Amniotic epithelial cell (primary cell): ENCODE measurements at places on chromosomes 4 and X.

GRCh38 chrX:119189595-119189994, 46.5 kb upstream of the PGRMC1 start:
- no peak for DNase-seq

DNA sequence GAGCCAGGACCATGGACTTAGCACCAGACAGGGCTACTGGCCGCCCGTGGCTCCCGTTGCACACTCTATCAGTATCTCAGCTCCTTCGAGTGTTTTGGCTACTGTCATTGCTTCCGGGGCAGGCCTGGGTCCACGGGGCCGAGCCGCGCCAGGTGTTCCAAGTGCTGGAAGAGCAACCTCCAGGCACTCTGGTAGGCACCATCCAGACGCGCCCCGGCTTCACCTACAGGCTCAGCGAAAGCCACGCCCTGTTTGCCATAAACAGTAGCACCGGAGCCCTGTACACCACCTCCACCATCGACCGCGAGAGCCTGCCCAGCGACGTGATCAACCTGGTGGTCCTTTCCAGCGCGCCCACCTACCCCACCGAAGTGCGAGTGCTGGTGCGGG, 1.6 kb downstream of the FAT4 start:
- no peak for DNase-seq

DNA sequence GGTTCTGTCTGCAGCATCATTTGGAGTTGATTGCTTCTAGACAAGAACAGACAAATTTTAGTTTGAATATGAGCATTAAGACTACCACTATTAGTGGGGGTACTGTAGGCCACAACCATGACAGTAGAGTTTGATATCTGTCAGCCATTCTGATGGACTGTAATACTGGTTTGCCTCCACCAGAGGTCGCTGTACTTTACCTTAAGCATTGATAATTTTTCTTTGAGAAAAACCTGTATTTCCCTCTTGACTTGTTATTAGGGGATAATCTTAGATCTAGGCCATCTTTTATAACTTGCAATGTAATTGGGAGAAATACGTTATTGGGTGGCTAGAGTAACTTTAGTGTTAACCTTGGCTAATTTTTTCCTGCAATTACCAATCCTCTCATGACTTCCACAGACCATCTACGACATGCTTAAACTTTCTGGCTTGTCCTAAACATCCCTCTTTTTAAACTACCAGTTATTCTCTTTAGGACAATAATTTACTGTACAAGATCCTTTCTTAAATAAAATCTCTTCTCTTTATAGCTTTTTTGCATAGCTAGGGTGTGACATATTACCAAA, 562.4 kb downstream of the MAGEB5 start:
- DNase-seq: no peak

- no peak for DNase-seq
Measured at GRCh38 chr4:1164040-1164439, 8.3 kb downstream of the SPON2 start.

GRCh38 chrX:37083880-37084279, 75.7 kb downstream of the FAM47C start:
- no peak for DNase-seq

GRCh38 chr4:17024425-17024824, 126.0 kb upstream of the LDB2 start:
- peak; percentile 3 for DNase-seq

GRCh38 chr4:131192318-131192717, 1956.8 kb upstream of the PCDH10 start:
- DNase-seq: no peak

GRCh38 chrX:64306712-64307111, 76.3 kb upstream of the ASB12 start:
- no peak for DNase-seq

DNA sequence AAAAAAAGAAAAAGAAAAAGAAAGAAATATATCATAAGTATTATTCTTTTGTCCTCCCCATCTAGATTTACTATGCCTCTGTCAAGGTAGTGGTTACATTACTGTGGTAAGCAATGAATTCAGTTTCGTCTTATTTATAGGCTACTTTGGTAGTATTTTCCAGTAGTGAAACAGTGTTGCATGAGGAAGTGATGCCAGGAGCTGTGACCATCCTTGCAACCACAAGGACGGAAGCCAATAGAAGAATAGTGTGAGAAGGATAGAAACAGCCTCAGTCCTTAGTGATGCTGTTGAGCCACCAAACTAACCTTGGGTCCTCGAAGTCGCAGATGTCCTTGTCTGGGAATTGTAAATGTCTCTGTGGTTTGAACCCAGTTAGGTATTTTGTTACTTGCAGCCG, 328.5 kb downstream of the PPP3CA start:
- DNase-seq: no peak

DNA sequence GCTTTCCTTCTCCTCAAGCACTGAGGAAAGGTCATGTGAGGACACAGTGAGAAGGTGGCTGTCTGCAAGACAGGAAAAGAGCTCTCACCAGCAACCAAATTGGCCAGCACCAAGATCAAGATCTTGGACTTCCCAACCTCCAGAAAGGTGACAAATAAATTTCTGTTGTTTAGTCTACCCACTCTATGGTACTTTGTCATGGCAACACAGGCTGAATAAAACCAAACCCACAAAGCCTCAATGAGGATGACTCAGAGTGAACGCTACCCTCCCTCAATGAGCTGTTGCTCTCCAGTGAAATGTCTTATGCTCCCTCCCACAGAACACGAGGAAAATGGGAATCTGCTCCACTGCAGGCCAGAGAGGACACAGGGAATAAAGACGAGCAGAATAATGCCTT, 244.1 kb downstream of the RAB28 start:
- peak; percentile 43 for DNase-seq

DNA sequence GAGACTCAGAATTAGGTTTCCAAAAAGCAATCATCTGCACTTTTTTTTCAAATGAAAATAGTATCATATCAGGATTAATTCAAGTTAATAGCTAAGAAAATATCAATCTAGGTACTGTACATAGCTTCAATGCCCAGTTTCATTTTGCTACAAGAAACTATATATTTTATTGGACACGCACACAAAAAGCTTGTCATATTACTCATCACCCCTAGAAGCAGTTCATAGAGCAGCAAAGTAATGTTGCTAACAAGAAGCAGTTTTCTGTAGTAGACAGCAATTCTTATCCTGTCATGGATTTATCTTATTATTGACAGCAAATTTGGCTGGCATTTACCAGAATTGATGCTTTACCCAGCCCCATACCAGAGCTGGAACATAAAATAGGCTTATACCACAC, 52.3 kb upstream of the LSM6 start:
- DNase-seq: no peak

GRCh38 chr4:15793506-15794363, 15.6 kb downstream of the CD38 start:
- DNase-seq: no peak

GRCh38 chr4:101256222-101256621, 91.1 kb downstream of the PPP3CA start:
- no peak for DNase-seq

- no peak for DNase-seq
Measured at GRCh38 chrX:146351620-146352019, 458.0 kb upstream of the CXorf51B start.

- no peak for DNase-seq
Measured at GRCh38 chr4:118046323-118046722, 12.0 kb downstream of the NDST3 start.

- DNase-seq: peak; percentile 96
Measured at GRCh38 chr4:61149278-61149677, 50.8 kb upstream of the ADGRL3 start.

- peak; percentile 40 for DNase-seq
Measured at GRCh38 chr4:126973201-126973600, 659.6 kb upstream of the INTU start.

- DNase-seq: no peak
Measured at GRCh38 chr4:127810551-127810950, 28.4 kb downstream of the HSPA4L start.

DNA sequence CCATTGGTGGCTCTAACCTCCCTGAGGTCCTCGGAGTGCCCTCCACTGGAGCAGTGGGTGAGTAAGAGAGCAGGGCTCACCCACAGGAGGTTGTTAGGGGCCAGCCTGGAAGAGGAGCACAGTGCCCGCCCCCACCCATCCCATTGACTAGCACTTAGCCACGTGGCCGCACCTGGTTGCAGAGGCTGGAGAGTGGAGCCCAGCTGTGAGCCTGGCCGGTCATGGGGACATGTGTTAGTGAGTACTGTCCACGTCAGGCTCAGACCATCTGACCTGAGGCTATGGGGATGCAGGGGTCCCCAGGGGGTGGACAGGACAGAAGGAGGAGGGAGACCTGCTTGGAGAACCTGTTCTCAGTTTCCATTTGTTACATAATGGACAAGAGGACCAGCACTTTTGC, 1.4 kb upstream of the MAN2B2 start:
- DNase-seq: no peak

DNA sequence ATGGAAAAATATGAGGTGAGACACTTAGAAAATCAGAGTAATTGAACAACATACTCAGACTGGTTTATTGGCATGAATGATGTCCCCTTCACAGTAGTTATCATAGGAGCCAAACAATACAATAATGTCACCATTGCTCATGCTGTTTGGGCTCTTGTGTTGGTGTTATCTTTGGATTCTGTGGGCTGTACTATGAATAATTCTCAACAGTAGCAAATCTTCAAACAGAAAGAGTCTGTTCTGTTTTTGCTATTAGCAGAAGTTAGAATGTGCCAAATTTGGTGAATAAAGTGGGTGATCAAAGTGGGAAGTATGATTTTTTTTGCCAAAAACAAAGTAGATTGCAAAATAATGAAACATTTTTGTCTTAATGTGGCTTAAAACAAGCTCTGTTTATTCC, 58.3 kb downstream of the GRID2 start:
- no peak for DNase-seq

- DNase-seq: no peak
Measured at GRCh38 chrX:41723826-41724225, at the start of gene GPR82. Gene GPR82, plus strand, starts transcription at chrX:41724181. Its CDS starts 2,846 bp downstream, at chrX:41727027.

- no peak for DNase-seq
Measured at GRCh38 chr4:147991543-147992283, 259.8 kb downstream of the ARHGAP10 start.

DNA sequence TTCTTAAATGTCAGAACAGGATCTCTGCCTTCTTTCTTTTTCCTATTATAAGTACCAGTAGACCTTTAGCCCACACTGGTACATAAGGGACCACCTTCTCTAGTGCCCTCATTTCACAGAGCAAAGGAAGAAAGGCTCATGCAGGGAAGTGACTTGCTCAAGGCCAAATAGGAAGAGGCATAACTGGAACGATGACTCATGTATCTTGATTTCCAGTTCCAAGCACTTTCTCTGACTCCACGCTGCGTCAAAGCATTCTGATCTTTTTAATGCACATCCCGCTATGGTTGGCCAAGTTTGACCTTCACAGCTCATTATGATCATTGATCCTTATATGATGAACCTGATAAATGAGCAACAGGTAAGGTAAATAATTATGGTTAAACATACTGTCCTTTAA, 542.0 kb downstream of the GBA3 start:
- DNase-seq: no peak

DNA sequence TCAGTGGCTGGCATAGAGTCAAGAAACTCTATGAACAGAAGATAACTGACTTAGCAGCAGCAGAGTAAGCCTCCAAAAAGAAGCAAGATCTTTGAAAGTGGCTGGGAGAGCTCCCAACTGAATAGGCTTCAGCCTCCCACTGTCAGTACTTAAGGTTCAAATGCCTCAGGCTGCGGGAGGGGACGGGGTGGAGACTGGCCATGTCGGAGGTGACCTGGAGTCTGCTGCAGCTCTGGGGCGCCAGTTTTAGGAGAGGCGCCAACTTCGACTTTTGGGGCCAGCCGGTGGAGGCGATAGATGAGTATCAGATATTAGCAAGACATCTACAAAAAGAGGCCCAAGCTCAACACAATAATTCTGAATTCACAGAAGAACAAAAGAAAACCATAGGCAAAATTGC, 67.3 kb downstream of the TMEM144 start:
- DNase-seq: no peak

GRCh38 chr4:109915385-109916026, 2.8 kb downstream of the EGF start:
- DNase-seq: no peak

DNA sequence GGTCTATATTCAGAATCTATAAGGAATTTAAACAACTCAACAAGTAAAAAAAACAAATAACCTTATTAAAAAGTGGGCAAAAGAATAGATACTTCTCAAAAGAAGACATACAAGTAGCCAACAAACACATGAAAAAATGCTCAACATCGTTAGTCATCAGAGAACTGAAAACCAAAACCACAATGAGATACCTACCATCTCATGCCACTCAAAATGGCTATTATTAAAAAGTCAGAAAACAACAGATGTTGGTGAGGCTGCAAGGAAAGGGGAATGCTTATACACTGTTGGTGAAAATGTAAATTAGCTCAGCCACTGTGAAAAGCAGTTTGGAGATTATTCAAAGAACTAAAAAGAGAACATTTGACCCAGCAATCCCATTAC, 201.6 kb downstream of the QDPR start:
- DNase-seq: no peak

DNA sequence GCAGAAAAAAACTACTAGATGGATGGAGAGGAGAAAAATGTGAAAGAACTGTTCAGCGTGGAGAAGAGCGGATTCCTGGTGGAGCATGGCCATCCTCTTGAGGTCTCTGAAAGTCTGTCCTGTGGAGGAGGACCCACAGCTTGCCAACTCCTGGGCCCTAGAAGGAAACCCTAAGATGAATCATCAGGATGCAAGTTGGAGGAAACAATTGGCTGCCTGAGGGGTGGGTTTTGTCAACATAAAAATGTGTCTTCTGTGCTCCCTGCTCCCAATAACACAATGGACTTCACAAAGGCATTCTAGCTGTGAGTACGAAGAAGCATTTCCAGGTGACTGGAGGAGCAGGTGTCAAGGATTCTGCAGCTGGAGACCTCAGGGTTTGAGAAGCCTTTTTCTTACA, 37.2 kb downstream of the CNGA2 start:
- DNase-seq: no peak

DNA sequence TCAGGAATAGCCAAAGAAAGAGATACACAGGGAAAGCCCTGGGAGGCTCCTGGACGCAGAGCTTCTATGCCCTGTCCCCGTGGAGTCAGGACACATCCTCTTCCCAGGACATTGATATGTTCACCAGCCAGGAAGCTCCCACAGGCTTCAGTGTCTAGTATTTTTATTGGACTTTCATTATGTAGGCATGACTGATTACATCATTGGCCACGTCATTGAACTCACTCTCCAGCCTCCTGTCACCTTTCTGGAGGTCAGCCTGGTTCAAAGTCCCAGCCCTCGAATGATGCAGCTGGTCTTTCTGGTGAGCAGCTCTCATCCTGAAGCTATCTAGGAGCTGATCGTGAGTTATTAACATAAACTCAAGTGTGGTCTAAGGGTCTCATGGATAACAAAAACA, 104.1 kb downstream of the CPEB2 start:
- DNase-seq: no peak
